Endothelial cell (in vitro differentiated cells): ENCODE measurements at places on chromosomes 16 and 17.

DNA sequence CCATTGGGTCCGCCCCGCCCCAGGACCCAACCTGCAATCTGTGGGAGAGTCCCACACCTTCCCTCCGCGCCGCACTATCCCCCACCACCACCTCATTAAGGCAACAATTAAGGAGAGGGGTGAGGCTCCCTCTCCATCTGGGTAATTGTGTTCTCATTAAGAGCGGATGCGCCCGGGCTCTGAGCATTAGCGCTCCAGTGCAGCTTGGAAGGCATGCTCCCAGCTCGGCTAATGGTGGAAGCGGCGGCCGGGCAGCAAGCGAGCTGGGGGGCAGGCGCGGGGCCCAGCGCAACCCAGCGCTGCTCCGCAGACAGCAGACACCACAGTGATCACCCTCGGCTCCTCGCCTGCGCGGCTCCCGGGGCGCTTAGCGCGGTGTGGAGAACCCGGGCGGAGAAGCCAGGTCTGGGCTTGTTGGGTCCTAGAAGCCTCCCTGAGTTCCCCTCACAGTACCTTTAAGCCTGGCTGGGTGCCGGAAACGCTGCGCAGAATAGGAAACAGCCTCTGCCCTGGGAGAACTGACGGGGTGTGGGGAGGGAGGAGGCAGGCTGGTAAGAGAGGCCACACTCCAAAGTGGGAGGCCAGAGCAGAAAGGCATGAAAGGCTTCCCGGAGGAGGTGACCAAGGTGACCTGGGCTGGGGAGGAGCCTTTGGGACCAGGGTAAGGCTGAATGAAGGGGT lies 6.4 kb downstream of the CBLN1 start:
- DNase-seq = peak; percentile 36

- DNase-seq = no peak
Measured at GRCh38 chr16:3980253-3981111, 100.0 kb upstream of the CREBBP start.

GRCh38 chr16:48597563-48598387 lies 12.2 kb downstream of the N4BP1 start:
- no peak for DNase-seq

- no peak for DNase-seq
Measured at GRCh38 chr16:54280751-54281150, 5.8 kb downstream of the IRX3 start.

DNA sequence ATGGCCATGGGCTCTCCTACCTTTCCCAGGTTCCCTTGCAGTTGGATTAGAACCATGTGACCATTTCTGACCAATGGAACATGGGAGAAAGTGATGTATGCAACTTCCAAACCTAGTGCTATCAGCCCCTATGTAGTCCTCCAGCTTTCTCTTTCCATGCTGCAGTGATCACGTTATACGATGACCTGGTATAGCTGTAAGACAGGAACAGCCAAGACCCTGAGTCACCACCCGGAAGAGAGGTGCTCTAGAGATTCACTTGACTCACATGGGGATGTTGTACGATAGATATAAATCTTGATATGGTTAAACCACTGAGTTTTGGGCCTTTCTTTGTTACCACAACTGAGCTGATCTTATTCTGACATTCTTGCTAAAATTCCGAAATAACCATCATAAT lies 65.1 kb downstream of the NOG start:
- no peak for DNase-seq

GRCh38 chr16:59355704-59356103 lies 621.6 kb upstream of the GOT2 start:
- no peak for DNase-seq

GRCh38 chr17:58965221-58965620 lies 141.5 kb downstream of the TRIM37 start:
- no peak for DNase-seq

DNA sequence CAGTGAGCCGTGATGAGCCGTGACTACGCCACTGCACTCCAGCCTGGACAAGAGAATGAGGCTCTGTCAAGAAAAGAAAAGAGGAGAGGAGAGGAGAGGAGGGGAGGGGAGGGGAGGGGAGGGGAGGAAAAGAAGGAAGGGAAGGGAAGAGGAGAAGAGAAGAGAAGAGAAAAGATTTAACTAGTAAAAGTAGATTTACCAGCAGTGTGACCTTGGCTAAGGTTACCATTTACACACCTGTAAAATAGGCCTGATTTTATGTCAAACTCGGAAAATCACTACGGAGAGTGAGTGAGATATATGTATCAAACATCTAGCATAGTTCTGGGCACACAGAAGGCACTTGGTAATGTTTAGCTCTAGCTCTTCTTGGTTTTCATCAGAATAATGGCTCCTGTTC lies 109.2 kb downstream of the LYRM1 start:
- DNase-seq = no peak

GRCh38 chr16:4290236-4290830 lies 17.5 kb upstream of the TFAP4 start:
- DNase-seq = no peak

GRCh38 chr17:73559532-73559931 lies 84.7 kb downstream of the SDK2 start:
- DNase-seq = no peak

GRCh38 chr17:74635418-74635817 lies 11.9 kb upstream of the CD300E start:
- no peak for DNase-seq

GRCh38 chr16:66135421-66135831 lies 231.1 kb upstream of the CDH5 start:
- DNase-seq = no peak

DNA sequence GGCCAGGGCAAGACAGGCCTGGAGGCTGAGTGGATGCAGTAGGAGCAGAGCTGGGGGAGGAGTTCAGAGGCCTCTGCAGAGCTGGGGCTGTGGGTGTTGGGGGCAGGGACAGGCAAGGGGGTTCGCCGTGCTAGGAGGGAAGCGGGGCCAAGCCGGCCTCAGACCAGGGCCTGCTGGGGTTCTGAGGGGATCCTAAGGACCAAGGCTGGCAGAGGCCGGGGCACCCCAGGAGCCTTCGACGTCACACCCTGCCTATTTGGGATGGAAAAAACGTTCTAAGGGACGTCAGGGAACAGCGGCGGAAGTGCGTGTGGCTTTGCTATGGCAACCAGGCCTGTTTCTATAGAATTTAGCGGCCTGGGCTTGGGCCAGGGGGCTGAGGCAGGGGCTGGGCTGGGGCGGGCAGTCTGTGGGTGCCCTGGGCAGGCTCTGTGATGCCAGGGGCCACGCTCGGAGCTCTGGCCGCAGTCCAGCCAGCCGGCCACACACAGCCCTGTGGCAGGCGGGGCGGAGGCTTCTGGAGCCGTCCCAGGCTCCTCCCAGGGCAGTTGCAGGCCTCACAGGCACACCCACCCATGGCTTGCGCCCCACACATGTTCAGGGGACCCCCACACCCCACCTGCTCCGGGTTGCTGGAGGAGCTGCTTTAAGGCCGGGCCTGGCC lies 3.7 kb downstream of the TRAF7 start:
- no peak for DNase-seq

GRCh38 chr17:40442392-40443195 lies 656 bp upstream of the IGFBP4 start:
- no peak for DNase-seq

GRCh38 chr16:4507588-4508345 lies 30.8 kb downstream of the CDIP1 start:
- DNase-seq = no peak

DNA sequence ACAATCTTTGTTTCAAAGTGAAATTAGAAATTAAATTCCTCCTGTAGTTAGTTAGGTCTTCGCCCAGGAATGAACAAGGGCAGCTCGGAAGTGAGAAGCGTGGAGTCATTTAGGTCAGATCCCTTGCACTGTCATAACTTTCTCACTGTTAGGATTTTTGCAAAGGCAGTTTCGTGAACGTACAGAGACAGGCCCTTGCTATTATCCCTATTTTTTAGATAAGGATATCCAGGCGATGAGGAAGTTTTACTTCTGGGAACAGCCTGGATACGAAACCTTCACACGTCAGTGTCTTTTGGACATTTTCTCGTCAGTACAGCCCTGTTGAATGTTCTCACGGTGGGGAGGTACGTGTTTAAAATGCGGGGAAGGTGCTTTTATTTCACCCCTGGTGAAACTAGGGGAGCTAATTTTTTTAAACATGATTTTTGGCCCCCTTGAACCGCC lies 318 bp upstream of the RBL2 start:
- DNase-seq = no peak

DNA sequence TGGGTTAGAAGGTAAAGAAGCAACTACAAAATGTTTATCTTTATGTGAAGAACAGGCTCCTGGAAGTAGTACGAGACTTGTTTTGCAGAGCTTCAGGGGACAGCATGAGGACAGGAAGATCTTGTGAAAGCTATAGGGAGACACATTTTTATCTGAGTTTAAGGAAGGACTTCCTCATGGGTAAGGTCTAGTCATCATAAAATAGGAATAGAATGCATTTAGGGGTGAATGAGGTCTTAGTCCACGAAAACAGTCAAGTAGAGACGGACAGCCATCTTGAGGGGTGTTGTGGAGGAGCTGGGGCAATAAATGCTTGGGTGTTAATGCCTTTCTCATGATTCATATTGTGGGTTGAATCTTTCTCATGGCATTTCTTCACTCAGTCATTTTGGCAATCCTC lies 24.3 kb downstream of the KCNJ16 start:
- DNase-seq = no peak

- no peak for DNase-seq
Measured at GRCh38 chr16:78117391-78117790, 17.9 kb downstream of the WWOX start.

DNA sequence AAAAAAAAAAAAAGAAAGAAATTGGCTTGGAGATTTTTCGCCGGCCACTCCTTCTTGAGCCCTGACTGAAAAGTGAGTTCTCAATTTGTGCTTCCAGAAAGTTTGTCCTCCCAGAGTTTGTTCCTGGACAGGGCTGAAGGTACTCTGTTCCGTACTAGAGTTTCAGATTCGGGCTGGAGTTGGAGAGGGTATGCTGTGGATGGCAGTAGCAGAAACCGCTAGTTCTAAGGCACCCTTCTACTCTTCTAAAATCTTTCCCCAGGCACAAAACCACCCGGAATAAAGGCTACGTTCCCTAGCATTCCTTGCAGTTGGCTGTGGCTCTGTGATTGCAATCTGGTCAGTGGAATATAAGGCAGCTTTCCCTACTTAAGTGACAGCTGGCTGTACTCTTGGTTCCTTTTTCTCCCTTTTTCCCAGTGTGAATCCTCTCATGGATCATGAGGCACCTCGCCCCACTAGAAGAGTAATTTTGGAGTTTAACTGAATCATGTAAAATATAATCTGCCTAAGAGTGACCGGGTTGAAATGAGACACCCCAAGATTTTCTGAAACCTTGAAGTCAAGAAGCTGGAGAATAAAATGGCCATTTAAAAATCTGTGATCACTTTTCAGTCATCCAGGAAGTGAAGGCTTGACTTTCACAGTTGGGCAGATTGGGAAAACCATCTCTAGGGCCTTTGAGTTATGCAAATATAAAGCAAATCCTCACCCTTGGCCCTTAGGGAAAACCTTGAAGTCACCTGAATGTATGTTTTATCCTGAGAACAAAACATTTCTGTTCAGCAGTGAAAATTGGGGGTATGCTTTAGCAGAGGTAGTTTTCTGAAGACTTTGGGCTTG lies 901 bp upstream of the HEATR6 start:
- DNase-seq = no peak

GRCh38 chr17:8753976-8754440 lies 4.3 kb downstream of the SPDYE4 start:
- no peak for DNase-seq
